ENCODE measurements at places on chromosomes 7 and 10.

GRCh38 chr10:6343305-6344010, 140.7 kb downstream of the PFKFB3 start:
- no peak for DNase-seq

GRCh38 chr10:58424176-58424575, 39.0 kb downstream of the TFAM start:
- DNase-seq = peak; percentile 11

DNA sequence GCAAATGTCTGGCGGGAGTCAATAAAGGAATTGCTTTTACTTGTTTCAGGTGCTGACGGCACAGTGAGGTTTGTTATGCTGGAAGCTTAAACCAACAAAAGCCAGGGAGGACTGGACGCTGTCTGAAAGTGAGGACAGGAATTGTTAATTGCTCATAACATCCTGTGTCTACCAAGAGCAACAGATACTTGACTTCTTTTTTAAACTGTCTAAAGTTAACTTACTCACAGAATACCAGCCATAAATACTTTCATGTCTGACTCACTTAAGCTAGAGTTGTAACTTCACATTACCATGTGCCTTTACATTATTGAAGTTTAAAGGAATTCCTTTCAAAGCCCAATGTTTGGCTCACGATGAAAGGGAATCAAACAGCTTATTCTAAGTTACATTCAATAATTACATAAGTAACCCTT, 252.7 kb upstream of the SHH start:
- DNase-seq = no peak

DNA sequence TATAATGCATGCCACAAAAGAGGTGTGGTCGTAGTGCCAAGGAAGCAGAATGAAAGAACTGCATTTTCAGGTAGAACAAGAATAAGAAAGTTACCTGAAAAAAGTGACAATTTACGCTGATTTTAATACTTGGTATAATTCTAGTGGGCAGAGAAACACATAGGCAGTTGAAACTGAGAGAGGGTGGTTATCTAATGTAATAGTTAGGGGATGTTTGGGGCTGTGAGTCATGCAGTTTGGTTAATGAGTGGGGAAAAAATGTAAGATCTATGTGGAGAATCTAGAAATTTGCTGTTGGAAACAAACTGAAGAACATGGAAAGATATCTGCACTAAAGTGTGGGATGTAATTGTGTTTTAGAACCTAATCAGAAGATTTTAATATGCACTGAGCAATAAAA, 33.7 kb downstream of the ZNF37A start:
- peak; percentile 22 for DNase-seq

DNA sequence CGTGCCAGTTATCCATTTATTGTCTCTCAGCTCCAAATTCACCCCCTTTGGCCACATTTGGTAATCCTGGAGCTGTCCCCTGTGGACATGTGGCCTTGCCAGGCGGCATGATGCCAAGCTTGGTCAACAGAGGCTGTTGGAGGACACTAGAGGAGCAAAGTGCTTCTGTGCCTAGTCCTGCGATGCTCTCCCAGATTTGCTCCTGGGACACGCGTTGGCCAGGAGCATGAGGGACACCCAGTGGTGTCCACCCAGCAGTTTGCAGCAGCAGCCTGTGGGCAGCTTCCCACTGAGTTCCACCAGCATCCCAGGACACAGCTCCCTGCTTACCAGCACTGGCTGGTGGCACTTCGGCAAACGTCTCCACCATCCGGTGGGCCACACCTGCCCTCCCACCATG, 55.5 kb upstream of the STEAP1B start:
- DNase-seq = no peak

DNA sequence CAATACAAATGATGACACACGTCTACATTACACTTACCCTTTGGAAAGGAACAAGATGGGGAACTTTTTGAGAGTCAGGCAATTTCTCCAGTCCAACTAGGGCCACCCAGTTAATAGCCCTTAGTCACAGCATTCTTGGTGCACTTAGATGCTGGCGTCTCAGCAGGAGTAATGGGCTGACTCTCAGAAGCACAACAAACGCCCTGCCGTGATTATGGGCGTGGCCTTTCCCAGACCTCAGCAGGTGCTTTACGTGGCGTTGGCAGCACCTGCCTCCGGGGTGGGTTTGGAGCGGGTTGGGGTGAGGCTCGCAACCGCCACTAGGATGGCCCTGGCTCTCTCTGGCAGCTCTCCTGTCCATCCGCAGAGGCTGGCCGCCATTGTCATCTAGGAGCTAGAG, 147.6 kb upstream of the SHH start:
- no peak for DNase-seq

DNA sequence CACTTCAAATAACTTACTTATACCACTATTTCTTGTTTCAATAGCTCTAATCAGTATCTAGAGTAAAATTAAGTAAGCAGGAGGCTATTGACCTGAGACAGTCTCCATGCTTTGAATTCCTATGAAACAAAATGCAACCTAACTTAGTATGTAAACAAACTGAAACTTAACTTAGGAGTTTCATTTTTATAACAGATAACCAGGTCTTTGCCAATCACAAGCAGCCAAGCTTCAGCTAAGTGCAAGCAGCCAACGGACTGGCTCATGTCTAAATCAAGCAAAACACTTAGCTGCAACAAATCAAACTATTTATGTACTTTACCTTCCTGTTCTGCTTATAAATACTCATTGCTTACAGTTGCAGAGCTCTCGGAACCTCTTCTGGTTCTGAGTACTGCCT, 4.4 kb upstream of the GSTK1 start:
- DNase-seq = no peak

DNA sequence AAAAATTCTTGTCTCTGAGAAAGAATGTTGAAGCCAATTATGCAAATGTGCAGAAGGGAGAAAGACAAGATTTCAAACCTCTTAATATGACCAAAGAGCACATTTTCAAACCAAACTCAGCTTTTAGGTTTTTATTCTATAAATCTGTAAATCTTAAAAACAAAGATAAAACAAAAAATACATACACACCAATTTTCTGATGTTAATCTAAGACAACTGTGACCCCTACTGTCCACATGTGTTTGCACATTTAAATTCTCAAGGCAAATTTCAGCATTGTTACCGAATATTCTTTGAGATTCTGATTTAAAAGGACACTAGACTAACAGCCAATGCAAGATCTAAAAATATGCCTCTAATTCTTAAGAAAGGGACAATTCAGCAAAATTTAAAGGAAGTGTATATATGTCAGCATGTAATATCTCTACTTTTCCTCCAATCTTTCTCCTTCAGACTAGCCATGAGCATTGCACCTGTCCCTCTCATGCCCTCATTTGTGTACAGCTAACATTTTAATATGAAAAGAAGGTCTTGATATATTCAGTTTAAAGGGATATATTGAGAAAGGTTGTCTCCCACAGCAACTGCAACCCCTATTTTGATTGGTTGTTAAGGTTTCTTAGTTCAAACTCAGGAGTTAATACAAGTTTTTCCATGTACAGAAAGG, 417.9 kb downstream of the IPMK start:
- peak; percentile 23 for DNase-seq

DNA sequence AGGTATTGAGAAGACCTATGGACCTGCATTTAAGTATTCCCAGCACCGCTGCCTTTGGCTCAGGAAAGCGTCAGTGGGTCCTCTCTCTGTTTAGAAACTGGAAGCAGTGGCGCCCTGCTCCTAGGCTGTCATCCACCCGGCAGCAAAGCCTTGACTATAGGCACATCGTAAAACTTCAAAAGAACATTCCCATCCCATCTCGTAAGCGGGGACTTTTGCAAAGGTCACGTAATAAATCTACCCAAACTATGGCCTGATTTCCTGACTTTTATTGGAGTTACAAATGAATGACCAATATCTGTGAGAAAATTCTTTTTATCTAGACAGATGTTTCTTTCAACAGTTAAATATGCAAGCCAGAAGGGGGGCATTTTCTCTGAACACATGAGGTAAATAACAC, 115.8 kb upstream of the TCERG1L start:
- DNase-seq = no peak

- DNase-seq = no peak
Observed at GRCh38 chr10:132309471-132309865, 1.7 kb upstream of the STK32C start.
